ENCODE measurements at places on chromosomes 5 and 9. TPM values are rescaled to one million over a fixed set of nuclear protein-coding genes. Genes with fewer than 3 reads are reported as not detected.

The RETREG1 gene
- total RNA-seq: 31.0 TPM

- no peaks in the 10 kb centered on the region for H3K4me1 ChIP-seq
- no peak for DNase-seq
- no peaks in the 10 kb centered on the region for H3K27me3 ChIP-seq
Observed at GRCh38 chr5:91635950-91636734, 253.0 kb upstream of the ARRDC3 start.

The OR1L1 gene
- not detected for total RNA-seq

The SLC31A1 gene
- 6.1 TPM for total RNA-seq

GRCh38 chr5:103441523-103441922 is 121.1 kb downstream of the NUDT12 start:
- H3K27me3 ChIP-seq: no peaks in the 10 kb centered on the region
- DNase-seq: peak; percentile 3
- H3K4me3 ChIP-seq: no peak overlapping the region
- no peaks in the 10 kb centered on the region for H3K36me3 ChIP-seq
- no peaks in the 10 kb centered on the region for H3K4me1 ChIP-seq

GRCh38 chr9:38018958-38019602 is 49.9 kb downstream of the SHB start:
- no peaks in the 10 kb centered on the region for H3K4me1 ChIP-seq
- H3K27ac ChIP-seq: no peak overlapping the region
- no peak overlapping the region for H3K4me3 ChIP-seq
- H3K36me3 ChIP-seq: no peaks in the 10 kb centered on the region
- H3K27me3 ChIP-seq: no peaks in the 10 kb centered on the region
- no peak for DNase-seq

The ADAMTS12 gene
- not detected for total RNA-seq

DNA sequence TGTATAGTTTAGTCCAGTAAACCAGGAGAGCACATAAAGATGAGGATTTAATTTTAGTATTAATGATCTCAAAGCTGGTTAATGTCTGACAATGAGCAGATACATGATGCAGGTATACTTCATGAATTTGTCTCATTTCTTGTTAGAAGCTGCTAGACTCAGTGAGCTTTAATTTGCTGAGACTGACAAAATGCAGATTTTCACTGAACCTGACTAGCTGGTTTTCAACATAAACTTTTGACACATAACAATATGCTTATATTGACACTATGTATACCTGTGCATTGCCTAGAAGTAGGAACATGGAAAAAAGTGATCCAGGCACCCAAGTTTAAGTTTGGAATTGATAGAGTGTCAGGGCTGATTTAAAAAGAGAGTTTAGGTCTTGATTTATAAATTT is 10.8 kb downstream of the UBLCP1 start:
- H3K4me1 ChIP-seq: peaks cover 3% of the 10 kb centered on the region

GRCh38 chr5:153974131-153974812 is 64.4 kb downstream of the FAM114A2 start:
- H3K27ac ChIP-seq: no peak overlapping the region
- H3K36me3 ChIP-seq: no peaks in the 10 kb centered on the region
- no peak overlapping the region for H3K4me3 ChIP-seq
- peak; percentile 35 for DNase-seq
- H3K27me3 ChIP-seq: peaks cover 2% of the 10 kb centered on the region

The HRH2 gene
- total RNA-seq: 7.0 TPM

- no peaks in the 10 kb centered on the region for H3K36me3 ChIP-seq
- no peak overlapping the region for H3K4me3 ChIP-seq
- H3K27ac ChIP-seq: no peak overlapping the region
- no peaks in the 10 kb centered on the region for H3K4me1 ChIP-seq
- no peaks in the 10 kb centered on the region for H3K27me3 ChIP-seq
Observed at GRCh38 chr5:124277767-124278545, 468.5 kb downstream of the ZNF608 start.

- no peak overlapping the region for H3K4me3 ChIP-seq
- DNase-seq: no peak
- H3K27me3 ChIP-seq: peaks cover 2% of the 10 kb centered on the region
- no peaks in the 10 kb centered on the region for H3K36me3 ChIP-seq
- no peak overlapping the region for H3K27ac ChIP-seq
Observed at GRCh38 chr5:67259548-67260215, 63.1 kb upstream of the CD180 start.

The SNCB gene
- not detected for total RNA-seq

DNA sequence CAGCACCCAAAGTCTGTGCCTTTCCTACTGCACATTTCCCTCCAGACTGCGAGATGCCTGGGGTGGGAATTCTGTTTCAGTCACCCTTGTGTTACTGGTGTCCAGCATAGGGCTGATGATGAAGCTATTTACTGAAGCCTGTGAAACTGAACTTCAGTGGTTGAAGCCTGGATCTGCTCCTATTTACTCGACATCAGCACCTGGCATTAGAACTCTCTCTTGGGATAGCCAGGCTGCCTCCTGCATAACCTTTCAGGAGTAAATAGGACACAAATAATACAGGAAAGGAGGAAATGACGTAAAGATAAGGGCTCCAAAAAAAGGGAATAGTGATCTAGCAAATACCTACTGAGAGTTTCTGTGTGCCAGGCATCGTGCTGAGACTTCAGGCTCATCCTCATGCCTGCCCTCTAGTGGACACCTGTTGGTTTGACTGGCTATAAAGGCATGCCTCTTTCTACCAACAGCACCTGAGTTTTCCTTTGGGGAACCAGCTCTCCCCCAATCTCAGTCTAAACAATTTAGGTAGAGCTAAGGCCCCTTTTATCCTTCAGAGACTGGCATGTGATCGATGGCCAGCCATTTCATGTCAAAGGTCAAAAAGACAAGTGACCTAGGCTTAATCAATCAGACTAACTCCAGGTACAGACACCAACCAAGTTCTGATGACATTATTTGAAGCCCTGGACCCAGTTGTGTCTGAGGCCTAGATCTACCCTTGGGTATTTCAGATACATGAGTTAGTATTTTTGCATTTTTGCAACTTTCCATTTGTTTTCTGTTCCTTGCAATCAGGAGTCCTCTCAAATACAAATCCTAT is 192.1 kb upstream of the TRIM32 start:
- no peak overlapping the region for H3K4me3 ChIP-seq
- no peaks in the 10 kb centered on the region for H3K36me3 ChIP-seq
- no peaks in the 10 kb centered on the region for H3K4me1 ChIP-seq
- no peak overlapping the region for H3K27ac ChIP-seq
- no peaks in the 10 kb centered on the region for H3K27me3 ChIP-seq

Measured in CD4-positive, CD25-positive, alpha-beta regulatory T cell (primary cell).